ENCODE measurements at places on chromosomes 7 and 10. TPM values are rescaled to one million over a fixed set of nuclear protein-coding genes. Genes with fewer than 3 reads are reported as not detected.

- no peak for DNase-seq
Measured at GRCh38 chr10:86651631-86652331, 2.6 kb upstream of the OPN4 start.

DNA sequence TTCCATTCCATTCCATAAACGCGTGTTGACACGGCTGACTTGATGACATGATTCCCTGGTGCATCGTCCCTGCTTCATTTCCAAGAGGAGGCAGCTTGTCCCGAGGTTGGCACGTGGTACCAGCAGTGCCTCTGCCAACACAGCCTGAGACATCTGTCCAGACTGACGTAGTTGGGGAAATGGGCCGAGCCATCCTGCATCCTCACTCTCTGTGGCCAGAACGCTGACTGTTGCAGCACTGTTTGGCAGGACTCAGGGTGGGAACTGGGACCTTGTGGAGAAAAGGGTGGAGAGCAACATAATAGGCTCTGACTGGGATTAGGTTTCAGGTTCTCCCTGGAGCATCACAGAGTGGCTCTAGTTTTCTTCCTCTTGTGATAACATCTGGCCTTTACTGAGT lies 118.6 kb upstream of the BTBD16 start:
- peak; percentile 68 for DNase-seq

DNA sequence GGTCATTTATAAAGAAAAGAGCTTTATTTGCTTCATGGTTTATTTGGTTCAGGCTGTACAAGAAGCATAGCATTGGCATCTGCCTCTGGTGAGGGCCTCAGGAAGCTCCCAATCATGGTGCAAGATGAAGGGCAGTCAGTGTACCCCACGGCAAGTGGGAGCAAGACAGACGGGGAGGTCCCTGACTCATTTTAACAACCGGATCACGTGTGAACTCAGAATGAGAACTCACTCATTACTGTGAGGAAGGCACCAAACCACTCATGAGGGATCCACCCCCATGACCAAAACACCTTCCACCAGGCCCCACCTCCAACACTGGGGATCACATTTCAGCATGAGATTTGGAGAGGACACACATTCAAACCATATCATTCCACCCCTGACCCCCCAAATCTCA lies 15.7 kb upstream of the CRYGN start:
- peak; percentile 3 for DNase-seq

DNA sequence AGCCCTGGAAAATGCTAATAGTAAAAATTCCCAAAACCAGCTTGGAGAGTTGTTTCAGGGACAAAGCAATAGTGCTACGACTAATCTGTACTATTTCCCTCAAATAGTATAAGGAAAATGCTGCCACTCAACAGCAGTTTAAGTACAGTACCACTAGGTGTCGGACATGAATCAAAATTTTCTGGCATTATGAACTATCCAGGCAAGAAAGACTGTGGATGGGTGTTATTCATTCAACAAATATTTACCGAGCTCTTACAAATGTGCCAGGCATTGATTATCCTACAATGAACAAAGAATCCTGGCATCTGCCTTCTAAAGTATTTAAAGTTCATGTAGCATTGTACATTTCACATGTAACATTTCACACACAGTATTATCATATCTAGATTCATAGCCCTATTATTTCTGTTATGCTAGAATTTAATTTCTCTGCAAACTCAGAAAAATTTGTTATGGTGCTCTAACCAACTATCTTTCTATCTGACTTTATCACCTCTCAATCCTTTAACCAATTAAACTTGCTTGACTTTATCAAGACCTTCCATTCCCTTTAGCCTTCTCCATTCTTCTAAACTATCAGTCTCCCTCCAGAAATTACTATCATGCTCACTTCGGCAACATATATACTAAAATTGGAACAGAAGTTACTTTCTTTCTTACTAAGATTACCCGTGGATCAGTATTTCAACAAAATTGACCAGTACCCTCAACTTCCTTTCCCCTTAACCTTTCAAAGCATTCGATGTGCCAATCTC lies 80.6 kb downstream of the ARHGAP21 start:
- peak; percentile 54 for DNase-seq

DNA sequence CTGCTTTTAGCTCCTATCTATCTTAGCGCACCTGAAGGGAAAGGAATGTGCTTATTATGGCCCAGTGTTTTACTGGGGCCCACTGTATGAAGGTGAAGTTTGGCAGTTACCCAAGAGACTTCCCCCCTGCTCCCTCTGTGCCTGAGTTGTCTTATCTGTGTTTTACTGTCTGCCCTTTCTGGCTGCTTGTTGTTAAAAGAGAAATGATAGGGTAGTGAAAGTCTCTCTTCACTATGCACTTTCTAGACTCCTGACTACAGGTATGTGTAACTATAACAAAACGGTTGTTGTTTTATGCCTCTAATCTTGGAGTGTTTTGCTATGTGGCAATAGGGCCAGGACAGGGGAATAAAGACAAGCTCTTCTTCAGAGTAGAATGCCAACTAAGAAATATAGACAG lies 326.9 kb downstream of the KIF20B start:
- no peak for DNase-seq

DNA sequence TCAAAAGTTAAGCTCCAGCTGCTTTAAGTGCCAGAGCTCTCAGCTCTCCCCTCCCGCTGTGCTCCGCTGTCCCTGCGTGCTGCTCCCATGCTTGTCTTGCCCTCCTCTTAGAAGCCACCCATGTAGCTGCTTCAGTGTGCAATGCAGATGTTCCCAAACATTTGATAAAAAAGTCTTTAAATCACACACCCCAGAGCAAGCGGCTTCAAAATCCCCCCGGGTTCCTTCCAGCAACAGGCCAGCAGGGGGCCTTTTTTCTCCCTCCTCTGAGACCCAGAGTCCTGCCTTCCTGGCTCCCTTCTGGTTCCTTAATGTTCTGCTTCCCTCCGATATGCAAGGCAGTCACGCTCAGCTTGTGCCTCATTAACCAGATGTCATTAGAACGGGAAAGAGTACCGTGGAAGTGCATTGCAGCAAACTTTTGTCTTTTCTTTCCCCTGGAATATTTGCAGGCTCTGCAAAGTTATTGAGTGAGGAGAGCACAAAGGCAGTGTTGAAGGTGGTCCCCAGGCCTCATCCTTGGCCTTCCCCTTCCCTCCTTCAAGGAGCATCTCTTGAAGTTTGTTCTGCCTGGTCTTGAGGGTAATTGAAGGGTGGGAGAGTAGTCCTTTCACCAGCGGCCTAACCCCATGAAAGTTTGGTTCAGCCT lies 25.5 kb downstream of the LDB3 start:
- DNase-seq: no peak

DNA sequence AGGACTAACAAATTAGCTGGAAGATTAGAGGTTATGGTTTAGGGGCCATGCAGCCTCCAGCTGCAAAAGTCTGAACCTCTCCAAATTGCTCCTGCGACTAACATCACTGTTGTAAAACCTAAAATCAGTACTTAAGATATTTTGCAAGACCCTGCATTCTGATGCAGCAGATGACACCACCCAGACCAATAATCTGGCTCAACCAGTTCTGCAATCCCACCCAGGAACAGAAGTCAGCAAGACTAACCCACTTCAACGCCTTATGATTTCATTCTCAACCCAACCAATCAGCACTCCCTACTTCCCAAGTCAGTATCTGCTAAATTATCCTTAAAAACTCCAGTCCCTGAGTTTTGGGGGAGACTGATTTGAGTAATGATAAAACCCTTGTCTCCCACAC lies 250.8 kb upstream of the MBL2 start:
- DNase-seq: no peak

DNA sequence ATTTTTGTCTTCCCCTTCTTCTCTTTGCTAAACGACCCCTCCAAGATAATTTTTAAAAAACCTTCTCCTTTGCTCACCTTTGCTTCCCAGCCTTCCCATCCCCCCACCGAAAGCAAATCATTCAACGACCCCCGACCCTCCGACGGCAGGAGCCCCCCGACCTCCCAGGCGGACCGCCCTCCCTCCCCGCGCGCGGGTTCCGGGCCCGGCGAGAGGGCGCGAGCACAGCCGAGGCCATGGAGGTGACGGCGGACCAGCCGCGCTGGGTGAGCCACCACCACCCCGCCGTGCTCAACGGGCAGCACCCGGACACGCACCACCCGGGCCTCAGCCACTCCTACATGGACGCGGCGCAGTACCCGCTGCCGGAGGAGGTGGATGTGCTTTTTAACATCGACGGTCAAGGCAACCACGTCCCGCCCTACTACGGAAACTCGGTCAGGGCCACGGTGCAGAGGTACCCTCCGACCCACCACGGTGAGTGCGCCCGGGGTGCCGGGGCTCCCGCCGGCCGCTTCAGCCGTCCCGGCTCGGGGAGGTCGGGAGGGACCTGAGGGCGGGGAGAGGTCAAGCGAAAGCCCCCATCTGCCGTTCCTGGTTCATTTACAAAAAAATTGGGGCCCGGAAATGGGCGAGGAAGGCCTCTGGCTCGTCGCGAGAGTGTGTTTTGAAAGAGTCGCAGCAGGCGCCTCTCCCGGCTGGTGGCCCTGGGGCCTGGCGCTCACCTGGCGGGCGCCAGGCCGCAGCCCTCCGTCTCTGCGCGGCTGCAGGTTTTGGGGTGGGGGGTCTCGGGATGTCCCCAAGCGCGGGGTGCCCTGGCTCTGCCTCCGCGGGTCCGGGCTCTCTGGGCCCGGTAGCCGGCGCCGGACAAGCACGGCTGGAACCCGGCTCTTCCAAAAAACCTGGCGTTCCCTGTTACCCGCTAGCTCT lies 1.2 kb downstream of the GATA3 start:
- DNase-seq: peak; percentile 44

DNA sequence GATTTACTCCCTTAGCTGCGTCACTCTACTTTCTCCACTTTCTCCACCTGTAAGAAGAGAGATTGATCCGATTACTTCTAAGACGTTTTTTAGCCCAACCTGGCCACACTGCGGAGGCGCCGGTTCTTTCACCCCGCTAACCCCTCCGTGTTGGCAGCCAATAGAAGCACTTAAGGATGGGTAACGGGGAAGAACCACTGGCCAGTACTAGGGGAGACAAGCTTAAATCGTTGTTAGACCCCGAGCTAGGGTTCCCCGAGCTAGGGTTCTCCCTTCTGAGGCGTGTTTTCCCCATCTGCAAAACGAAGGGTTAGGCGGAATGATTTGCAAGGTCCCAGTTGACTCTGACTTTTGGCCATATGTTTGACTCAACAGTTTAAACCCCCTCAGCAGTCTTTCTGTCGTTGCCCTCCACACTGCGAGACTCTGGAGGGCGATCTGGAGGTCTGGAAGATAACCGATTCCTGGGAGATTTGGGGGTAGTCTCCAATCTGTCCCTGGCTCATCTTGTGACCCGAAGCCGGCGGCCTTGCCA lies 644 bp downstream of the UMAD1 start:
- DNase-seq: no peak

DNA sequence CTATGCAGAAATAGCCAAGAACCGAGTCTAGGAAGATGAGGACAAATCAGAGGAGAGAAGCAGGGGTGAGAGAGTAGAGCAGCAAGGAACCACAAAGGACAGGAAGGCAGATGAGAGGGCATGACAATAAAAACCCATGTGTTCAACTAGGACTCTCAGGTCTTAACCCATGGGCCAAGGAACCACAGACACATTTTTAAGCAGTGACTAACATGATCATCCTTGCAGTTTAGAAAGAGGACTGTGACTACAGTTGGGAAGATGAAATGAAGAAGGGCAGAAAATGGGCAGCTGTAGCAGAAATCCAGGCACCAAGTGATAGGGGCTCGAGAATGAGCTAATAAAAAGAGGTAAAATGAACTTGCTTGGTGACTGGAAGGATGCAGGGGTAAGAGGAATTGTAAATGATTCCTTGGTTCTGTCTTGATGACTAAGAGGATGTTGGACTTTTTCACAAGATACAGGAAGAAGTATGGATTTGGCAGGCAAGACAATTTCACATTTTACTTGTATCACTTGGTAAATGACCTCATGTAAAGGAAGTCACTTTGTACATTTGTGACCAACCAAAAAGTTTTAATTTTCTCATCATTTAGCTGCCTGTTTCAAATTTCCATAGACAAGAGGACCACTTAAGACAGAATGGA lies 22.8 kb downstream of the SGMS1 start:
- no peak for DNase-seq

DNA sequence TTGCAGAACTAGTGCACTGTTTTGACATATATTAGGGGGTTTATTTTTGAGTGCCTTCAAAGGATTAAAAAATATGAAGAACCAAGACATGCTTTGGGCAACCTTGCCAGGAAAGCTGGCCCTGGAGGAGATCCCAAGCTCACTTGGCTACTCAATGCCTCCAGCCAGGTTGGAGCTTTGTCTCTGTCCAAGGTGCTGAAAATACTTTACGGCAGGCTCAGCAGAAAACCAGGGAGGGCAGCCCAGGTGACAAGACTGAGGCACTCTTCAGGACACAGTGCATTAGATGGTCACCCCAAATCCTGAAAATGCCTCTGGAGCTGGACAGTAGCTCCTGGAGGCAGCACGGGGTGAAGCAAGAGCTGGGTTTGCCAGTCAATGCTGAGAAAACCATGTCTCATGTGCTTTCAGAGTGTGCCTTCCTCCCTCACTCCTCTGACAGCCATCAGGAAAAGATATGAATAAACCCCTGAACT lies 5.8 kb upstream of the KCNH2 start:
- DNase-seq: peak; percentile 70

GRCh38 chr10:89270153-89270483 lies 18.5 kb upstream of the LIPA start:
- no peak for DNase-seq

DNA sequence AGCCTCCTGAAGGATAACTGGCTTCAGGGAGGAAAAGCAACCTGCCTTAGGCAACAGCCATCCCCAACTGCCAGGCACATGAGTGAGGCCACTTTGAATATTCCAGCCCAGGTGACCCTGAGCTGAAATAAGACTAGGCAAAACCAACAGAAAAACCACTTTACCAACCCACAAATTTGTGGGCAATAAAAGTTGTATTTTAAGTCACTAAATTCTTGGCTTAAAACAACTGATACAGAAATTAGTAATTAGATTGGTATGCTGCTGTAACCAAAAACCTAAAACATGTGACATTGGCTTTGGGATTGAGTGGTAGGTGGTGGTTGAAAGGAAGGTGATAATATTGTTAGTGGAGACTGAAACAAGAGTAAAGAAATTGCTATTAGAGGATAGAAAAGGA lies 39.9 kb downstream of the ABCB4 start:
- DNase-seq: no peak

DNA sequence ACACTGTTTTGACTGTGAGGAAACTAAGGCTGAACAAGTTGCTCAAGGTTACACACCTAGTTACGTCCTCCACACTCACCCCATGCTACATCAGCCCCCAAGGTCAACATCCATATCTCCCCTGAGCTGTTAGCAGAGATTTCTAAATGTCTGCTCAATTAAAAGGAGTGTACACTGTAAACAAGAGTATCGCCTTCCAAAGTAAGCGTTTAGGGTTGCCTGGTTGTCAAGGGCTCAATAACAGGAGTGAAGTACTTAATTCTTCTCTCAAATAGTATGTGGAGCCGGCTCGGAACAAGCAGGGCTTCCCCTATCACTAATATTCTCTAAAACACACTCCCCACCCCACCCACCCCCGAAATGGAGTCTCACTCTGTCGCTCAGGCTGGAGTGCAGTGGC lies 412.8 kb upstream of the GALNT17 start:
- DNase-seq: no peak

The OR13A1 gene
- total RNA-seq: not detected

The CYP3A5 gene
- 73.8 TPM for total RNA-seq

The RBAK gene
- 12.6 TPM for total RNA-seq

The PRKG1 gene
- total RNA-seq: 55.6 TPM

The CALHM1 gene
- total RNA-seq: not detected

The TSPAN12 gene
- 43.4 TPM for total RNA-seq

The RET gene
- total RNA-seq: 13.5 TPM

The NKX2-3 gene
- total RNA-seq: 38.5 TPM

Measured in mucosa of descending colon (tissue), 3 donors.